Nucleus accumbens (tissue), 56 donors: ENCODE measurements at places on chromosomes 3 and 15.
A peak's percentile ranks its signal among the peaks of the same experiment; 100 is the strongest.

- DNase-seq, result no peak
Observed at GRCh38 chr15:26729030-26729429, 43.8 kb downstream of the GABRB3 start.

- no peak for DNase-seq
Observed at GRCh38 chr3:31688984-31689383, 156.3 kb downstream of the STT3B start.

- DNase-seq, result peak; percentile 39
Observed at GRCh38 chr3:193960487-193961274, 175.3 kb upstream of the HES1 start.

DNA sequence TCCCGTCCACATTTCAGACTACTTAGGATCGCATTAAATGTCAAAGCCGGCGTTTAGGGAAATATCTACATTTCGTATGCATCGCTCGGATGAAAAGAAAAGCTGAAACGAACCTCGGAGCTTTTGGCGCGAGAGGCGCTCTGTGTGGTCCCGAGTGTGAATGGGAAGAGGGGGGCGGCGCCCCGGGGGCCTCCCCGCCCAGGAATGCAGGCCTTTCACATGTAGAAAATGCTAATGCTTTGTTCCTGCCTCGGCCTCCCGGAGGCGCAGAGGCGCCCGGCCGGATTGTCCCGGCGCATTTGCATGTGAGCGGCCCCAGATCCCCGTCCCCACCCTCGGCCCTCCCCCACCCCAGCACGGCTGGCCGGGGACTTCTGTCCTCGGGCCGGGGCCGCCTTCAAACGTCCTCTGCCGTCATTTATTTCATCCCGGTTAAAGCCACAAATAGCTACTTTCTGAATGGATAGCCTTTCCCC, 37.0 kb upstream of the TRIM71 start:
- DNase-seq, result no peak
